ENCODE measurements at places on chromosomes 11 and 22. TPM values are rescaled to one million over a fixed set of nuclear protein-coding genes. Genes with fewer than 3 reads are reported as not detected.

Gene APOL6
- total RNA-seq, result 14.6 TPM

DNA sequence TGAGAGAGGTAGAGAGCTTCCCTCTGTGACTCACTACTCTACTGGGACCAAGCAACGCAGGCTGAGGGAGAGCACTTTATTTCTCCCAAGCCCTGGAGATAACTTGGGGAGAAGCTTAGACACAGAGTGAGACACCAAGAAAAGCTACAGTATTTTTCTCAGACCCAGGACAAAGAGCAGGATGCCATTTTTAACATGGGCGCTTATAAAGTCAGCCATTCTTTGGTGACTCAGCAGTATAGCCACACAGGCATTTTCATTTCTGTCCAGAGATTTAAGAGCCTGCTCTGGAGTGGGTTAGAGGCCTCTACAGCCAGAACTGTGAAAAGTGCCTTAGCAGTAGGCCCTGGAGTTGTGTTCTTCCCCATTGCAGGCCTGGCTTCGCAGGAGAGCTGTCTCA is 55.0 kb upstream of the GLYAT start:
- DNase-seq, result no peak
- no peaks in the 10 kb centered on the region for H3K4me1 ChIP-seq
- no peaks in the 10 kb centered on the region for H3K27me3 ChIP-seq
- no peaks in the 10 kb centered on the region for H3K36me3 ChIP-seq
- H3K27ac ChIP-seq, result no peak overlapping the region

Gene E2F8
- total RNA-seq, result 0.46 TPM

DNA sequence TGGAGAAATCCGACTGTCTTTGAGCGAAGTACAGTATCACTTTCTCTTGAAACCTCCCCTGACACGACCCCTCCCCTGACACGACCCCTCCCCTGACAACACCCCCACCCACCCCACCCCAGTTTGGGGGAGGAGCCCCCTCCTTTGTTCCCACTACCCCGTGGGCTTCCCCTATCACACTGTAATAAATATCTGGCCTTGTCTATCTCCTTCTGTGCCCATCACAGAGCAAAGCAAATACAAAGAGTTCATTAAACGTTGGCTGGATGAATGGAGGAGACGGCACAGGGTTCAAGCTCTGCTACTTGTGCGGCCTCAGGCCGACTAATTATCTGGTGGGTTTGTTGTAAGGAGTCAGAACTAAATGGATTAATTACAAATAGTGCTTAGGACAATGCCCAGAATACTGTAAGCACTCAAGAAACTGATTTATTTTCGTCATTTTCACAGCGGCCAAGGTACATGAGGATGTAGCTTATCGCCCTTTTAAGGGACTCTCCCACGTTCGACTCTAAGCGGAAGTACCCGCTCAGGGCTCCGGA is 628 bp upstream of the GGA1 start:
- no peaks in the 10 kb centered on the region for H3K36me3 ChIP-seq
- peak overlapping the region; percentile 92 for H3K27ac ChIP-seq
- H3K4me3 ChIP-seq, result peak overlapping the region; percentile 93
- H3K4me1 ChIP-seq, result peaks cover 15% of the 10 kb centered on the region

Gene TTC38
- 47.6 TPM for total RNA-seq

Gene SLC22A6
- total RNA-seq, result not detected

DNA sequence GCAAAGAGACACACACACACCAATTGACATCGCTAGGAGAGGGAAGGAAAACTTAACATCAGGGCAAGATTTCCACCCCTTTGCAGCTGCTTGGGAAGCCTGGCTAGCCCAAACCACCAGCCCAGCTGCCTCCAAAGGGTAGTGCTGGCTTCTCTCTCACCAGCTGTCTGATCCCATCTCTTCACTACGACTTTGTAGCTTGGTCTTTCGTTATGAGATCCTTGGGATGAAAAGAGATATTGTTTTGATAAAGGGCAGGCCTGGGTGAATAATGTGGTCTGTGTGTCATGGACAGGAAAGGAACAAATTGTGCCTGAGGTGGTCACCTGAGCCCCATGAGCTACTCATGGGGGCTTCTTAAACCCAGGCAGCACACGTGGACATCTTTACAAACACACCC is 101.9 kb downstream of the ARL14EP start:
- DNase-seq, result no peak
- H3K36me3 ChIP-seq, result no peaks in the 10 kb centered on the region
- peak overlapping the region; percentile 58 for H3K27ac ChIP-seq
- H3K27me3 ChIP-seq, result no peaks in the 10 kb centered on the region

DNA sequence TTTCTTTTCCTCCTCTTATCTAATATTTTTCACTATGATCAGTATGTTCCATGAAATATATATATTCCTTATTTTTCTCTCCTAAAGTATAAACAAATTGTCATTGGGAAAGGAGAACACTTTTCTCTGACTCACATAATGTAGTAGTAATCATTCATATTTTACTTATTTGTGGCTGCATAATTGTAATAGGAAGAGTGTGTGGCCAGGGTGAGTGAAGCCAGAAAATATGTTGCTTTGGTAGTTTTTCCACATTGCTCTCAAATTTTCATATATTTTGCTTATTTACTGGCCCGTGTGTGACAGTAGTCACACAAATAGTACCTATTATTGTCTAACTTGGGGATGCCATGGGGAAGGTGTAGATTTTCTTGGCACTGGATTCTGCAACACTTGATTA is 172.1 kb downstream of the DYNC2H1 start:
- no peak overlapping the region for H3K27ac ChIP-seq
- H3K27me3 ChIP-seq, result no peaks in the 10 kb centered on the region
- no peaks in the 10 kb centered on the region for H3K36me3 ChIP-seq
- no peaks in the 10 kb centered on the region for H3K4me1 ChIP-seq
- DNase-seq, result no peak
- H3K4me3 ChIP-seq, result no peak overlapping the region

Gene C11orf52
- 31.5 TPM for total RNA-seq

Gene ABCC8
- total RNA-seq, result 5.7 TPM

DNA sequence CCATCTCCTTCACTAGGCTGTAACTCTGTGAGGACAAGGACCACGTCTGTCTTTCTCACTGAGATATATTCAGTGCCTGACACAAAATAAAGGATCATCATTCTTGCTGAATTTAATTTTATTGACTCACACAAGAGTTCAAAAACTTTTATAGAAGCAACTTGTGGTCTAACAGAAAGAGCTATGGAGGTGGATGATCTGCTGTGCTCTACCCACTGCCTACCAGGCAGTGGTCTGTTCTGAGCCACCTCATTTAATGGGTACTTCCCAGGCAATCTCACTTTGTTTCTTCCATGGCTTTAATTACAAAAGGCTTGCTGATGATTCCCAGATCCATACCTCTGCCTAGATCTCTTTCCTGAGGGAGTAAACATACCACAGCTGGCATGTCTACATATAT is 4.7 kb downstream of the BTBD18 start:
- H3K27me3 ChIP-seq, result no peaks in the 10 kb centered on the region
- no peaks in the 10 kb centered on the region for H3K36me3 ChIP-seq
- no peak overlapping the region for H3K27ac ChIP-seq
- no peaks in the 10 kb centered on the region for H3K4me1 ChIP-seq

Gene ST14
- total RNA-seq, result 114 TPM

DNA sequence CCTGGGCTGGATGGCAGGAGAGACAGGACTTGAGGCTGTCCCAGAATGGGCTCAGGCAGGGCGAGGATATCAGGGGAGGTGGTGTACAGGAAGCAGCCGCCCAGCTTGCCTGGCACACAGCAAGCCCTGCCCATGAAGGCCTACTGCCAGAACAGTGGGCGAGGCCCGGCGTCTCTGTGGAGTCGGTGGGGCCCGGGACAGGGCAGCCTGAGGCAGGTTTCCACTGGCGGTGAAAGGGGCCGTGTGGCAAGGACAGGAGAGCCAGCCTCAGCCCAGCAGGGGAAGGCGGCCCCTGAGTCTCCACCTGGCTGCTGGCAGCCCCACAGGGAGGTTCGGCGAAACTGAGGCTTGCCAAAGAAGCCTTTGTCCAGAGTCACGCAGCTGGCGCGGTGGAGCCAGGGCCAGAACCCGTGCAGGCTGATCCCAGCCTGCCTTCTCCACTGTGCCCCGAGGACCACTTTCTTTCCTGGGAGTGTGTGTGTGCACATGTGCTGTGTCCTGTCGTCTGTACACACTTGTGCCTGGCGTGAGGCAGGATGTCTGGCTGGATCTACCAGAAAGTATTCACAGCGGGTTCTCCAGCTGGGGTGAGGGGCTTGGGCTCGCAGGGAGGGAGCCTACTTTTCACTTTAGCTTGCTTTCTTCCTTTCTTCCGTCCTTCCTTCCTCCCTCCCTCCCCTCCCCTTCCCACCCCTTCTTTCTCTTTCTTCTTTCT is 1.2 kb downstream of the TSPO start:
- H3K4me1 ChIP-seq, result peaks cover 10% of the 10 kb centered on the region
- peak overlapping the region; percentile 71 for H3K4me3 ChIP-seq
- no peaks in the 10 kb centered on the region for H3K36me3 ChIP-seq
- H3K27me3 ChIP-seq, result no peaks in the 10 kb centered on the region
- DNase-seq, result peak; percentile 80
- peak overlapping the region; percentile 81 for H3K27ac ChIP-seq

Gene OR8B8
- total RNA-seq, result not detected

Gene GLYAT
- not detected for total RNA-seq

Gene OR51E1
- 36.0 TPM for total RNA-seq

GRCh38 chr22:18970948-18971315 is 34.8 kb upstream of the PRODH start:
- no peaks in the 10 kb centered on the region for H3K27me3 ChIP-seq
- peak overlapping the region; percentile 55 for H3K4me3 ChIP-seq
- DNase-seq, result no peak
- no peak overlapping the region for H3K27ac ChIP-seq

DNA sequence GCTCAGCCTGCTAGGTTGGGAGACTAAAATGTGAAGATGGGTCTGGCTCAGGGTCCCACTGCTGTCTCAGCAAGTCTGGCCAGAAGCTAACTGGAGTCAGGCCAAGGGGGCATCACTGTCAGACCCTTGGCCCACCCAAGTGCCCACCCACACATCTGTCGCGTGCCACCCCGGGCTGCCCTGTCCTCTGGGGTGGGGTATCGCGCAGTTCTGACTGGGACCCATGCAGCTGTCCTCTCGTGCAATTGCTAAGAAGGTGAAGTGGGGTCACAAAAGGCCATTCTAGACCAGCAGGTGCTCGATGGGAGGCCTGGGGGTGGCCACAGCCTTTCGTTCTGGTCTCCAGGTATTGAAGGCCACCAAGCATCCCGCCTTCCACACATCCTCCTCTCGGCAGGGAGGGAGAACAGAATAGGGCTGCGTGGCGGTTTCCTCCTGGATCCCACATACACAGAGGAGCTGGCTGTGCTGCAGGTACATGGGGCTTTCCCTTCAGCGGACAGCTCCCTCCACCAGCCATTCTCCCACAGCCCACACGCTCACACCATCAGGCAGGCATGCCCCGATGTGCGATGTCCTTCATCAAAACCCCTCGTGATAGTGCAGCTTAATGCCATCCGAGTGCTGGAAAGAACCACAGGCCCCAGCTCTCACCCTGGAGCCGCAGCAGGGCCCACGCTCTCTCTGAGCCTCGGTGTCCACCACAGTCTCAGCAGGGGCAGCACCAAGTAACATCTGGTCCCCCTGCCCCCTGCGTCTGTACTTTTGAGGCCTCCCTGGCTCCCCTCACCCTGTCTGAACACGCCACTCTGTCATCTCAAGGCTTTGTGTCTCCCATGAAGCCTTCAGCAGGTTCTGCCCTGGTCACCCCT is 37.6 kb downstream of the SHANK2 start:
- H3K36me3 ChIP-seq, result no peaks in the 10 kb centered on the region
- H3K4me1 ChIP-seq, result no peaks in the 10 kb centered on the region
- H3K27me3 ChIP-seq, result no peaks in the 10 kb centered on the region
- no peak overlapping the region for H3K27ac ChIP-seq
- no peak overlapping the region for H3K4me3 ChIP-seq

- no peaks in the 10 kb centered on the region for H3K36me3 ChIP-seq
- no peaks in the 10 kb centered on the region for H3K27me3 ChIP-seq
- DNase-seq, result no peak
- H3K4me3 ChIP-seq, result no peak overlapping the region
- no peak overlapping the region for H3K27ac ChIP-seq
Measured at GRCh38 chr11:122923302-122923701, 40.7 kb downstream of the JHY start.

GRCh38 chr22:32338757-32339156 is 18.9 kb upstream of the RFPL3 start:
- H3K4me3 ChIP-seq, result no peak overlapping the region
- H3K4me1 ChIP-seq, result no peaks in the 10 kb centered on the region
- H3K27ac ChIP-seq, result no peak overlapping the region
- no peaks in the 10 kb centered on the region for H3K36me3 ChIP-seq
- DNase-seq, result no peak
- H3K27me3 ChIP-seq, result peaks cover 7% of the 10 kb centered on the region

Data from prostate gland (tissue), 2 donors.